ENCODE measurements at places on chromosomes 2 and 18. TPM values are rescaled to one million over a fixed set of nuclear protein-coding genes. Genes with fewer than 3 reads are reported as not detected.

- H3K36me3 ChIP-seq: no peaks in the 10 kb centered on the region
- H3K4me1 ChIP-seq: no peaks in the 10 kb centered on the region
- no peaks in the 10 kb centered on the region for H3K27me3 ChIP-seq
- no peak overlapping the region for H3K27ac ChIP-seq
- no peak overlapping the region for H3K4me3 ChIP-seq
Measured at GRCh38 chr2:145314119-145314633, 794.3 kb upstream of the ZEB2 start.

GRCh38 chr2:119549241-119549640 lies 5.0 kb downstream of the CFAP221 start:
- H3K27me3 ChIP-seq: no peaks in the 10 kb centered on the region
- peaks cover 15% of the 10 kb centered on the region for H3K36me3 ChIP-seq
- H3K27ac ChIP-seq: no peak overlapping the region

GRCh38 chr2:101036562-101036961 lies 34.5 kb downstream of the RPL31 start:
- H3K4me1 ChIP-seq: no peaks in the 10 kb centered on the region
- H3K36me3 ChIP-seq: no peaks in the 10 kb centered on the region
- no peak overlapping the region for H3K27ac ChIP-seq
- H3K4me3 ChIP-seq: no peak overlapping the region

GPR155 gene
- 0.88 TPM for total RNA-seq

SLC4A3 gene
- 15.8 TPM for total RNA-seq

RHBDD1 gene
- total RNA-seq: 29.9 TPM

STAT4 gene
- total RNA-seq: 3.2 TPM

Data from endodermal cell (in vitro differentiated cells).